Activated CD8-positive, alpha-beta T cell treated with anti-CD3 and anti-CD28 coated beads for 36 hours (primary cell): ENCODE measurements at places on chromosomes 6 and 20. TPM values are rescaled to one million over a fixed set of nuclear protein-coding genes. Genes with fewer than 3 reads are reported as not detected.

DNA sequence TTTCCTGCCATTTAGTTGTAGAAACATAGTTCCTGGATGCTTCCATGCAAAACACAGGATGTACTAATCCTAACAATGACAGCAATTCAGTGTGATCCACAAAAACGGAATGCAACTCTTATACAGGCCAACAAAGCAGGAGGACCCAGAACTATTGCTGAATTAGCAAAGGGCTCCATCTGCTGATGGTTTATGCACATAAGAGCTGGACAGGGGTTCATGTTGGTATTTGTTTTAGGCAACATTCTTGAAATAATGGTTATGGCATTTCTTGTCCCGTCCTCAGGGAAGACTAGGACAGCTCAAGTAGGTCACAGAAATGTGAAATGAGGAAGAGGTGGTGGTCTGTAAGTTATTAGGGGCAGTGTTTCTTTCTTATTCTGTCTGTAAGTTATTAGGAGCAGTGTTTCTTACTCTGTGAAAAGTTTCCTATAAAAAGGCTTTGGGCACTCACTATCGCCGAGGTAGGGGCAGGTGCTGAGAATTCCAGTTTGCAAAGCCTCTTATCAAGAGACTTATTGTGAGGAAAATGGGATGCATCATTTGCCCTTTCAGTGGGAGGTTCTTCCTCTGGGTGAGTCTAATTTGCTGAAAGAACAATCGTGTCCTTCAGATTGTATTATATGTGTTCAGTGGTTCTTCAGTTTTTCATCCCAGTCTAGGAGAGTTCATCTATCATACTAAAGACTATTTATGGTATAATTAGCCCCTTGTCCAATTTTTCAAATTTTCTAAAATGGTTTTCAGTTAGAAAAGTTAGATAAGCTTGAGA, 171.1 kb downstream of the MCHR2 start:
- DNase-seq: peak; percentile 7

GRCh38 chr20:58019850-58020625, 208.4 kb downstream of the ANKRD60 start:
- no peak for DNase-seq

DNA sequence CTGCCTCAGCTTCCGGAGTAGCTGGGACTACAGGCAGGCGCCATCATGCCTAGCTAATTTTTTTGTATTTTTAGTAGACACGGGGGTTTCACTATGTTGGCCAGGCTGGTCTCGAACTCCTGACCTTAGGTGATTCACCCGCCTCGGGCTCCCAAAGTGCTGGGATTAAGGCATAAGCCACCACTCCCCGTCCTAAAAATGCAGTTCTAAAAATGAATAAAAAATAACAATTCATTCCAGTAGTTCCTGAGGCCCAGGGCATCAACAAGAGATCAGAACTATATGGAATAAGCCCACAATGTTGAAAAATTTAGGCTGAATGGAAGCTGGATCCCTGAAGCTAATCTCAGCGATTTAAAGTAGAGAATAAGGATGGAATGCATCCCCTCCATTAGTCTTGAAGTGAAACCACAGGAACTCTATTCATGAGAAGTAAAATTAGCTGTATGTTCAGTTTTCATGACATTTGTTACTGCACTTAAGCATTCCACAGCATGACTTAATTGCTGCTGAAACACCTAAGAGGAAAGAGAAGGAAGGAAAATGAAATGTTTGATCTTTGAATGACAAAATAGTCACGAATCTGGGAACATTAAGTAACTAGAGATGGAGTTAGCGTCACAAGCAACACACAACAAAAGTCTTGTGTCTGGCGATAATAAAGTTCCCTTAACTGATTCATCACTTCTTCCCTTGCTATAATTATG, 80.4 kb upstream of the RIPOR2 start:
- DNase-seq: no peak

- DNase-seq: no peak
These were observed 19.8 kb downstream of the DACT2 start for GRCh38 chr6:168299541-168300511.

DNA sequence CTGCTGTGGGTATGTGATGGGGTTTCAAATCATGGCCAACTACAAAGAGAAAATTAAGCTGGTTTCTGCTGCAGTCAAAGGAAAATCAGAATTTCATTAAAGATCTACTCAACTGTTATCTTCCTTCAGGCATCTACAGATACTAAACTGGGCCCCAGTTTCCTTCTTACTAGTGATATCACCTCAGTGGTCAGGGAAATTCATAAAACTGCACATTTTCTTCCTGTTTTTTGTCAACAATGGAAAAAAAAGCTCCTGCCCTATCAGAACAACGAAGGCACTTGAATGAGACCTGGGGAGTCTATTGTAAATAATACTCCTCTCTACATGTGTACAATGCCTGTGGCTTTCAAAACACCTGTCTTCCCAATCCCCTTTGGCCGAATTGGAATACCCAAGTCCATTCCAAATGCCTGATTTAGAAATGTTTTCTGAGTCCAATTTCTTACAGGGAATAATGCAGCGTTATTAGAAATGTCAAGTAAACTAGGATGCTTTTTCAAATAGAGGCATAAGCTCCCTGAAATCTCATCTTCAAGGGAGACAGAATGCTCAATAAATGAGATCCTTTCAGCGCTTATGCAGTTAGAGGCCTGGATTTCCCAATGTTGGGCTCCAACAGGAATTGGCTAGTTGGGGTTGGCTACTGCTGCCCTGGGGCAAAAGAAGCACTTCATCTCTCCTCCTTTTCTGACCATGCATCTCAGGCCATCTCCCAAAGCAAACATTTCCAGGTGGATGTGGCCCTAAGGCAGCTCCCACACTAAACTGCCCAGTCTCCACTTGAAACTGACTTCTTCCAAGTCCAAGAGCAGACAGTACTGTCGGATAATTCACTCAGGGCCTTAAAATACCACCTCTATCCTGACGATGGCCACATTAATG, 143.3 kb downstream of the NFATC2 start:
- DNase-seq: no peak

The CLPSL1 gene
- total RNA-seq: not detected

DNA sequence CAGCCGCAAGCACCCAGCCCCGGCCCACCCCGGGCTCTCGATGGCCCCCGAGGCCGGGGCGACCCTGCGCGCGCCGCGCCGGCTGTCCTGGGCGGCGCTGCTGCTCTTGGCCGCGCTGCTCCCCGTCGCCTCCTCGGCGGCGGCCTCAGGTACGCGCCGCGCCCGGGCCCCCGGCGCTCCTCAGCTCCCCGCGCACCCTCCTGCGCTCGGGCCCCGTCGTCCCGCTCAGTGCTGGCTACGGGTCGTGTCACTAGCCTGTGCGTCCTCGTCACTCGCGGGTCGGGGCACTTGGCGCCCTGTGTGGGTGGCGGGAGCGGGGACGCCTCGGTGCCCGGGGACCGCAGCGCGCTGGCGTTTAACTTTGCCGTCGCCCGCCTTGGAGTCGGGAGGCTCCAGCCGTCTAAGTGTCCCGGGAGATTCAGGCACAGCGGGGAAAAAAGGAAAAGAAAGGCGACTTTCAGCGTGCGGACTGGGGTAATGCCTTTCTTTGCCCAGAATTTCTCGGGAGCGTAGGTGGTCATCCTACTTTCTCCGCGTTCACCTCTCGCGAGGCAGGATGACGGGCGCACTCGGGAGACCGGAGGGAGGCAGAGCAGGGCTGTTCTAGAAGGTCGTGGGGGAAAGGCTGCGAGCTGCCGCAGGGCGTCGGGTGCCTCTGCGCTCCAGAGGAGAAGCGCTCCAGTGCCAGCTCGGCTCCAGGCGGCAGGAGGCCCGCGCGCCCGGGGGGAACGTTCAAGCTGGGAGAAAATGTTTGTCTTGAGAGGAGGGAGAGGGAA, 545 bp downstream of the FNDC1 start:
- DNase-seq: peak; percentile 56

The VWA7 gene
- 1.6 TPM for total RNA-seq

The EYA4 gene
- not detected for total RNA-seq

- no peak for DNase-seq
These were observed 30.9 kb downstream of the ZFP64 start for GRCh38 chr20:52160621-52161204.

- no peak for DNase-seq
These were observed 25.8 kb downstream of the CBFA2T2 start for GRCh38 chr20:33515569-33516216.

GRCh38 chr6:113649880-113650609, 207.1 kb upstream of the MARCKS start:
- DNase-seq: no peak

DNA sequence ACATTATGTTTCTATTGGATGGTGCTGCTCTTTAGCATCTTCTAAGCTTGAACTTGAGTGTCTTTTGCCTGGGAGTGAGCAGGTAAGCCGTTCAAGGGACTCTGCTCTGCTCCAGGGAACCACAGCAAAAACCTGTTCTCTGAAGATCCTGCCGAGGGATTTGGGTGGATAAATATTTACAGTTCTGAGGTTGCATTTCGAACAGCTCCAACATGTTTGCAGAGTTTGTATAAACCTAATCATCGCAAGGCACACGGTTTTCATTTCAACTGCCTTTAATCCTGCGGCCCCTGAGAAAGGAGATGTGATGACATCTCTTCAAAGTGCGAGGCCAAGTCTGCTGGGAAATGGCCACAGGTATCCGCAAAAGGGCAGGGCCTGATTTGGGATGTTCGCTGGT, 293.4 kb downstream of the TFAP2C start:
- DNase-seq: no peak

The GRM1 gene
- not detected for total RNA-seq

GRCh38 chr6:168118935-168119334, 39.9 kb upstream of the FRMD1 start:
- no peak for DNase-seq

GRCh38 chr6:125597411-125598253, 151.8 kb upstream of the HEY2 start:
- DNase-seq: no peak

- no peak for DNase-seq
These were observed 402.0 kb downstream of the MAFB start for GRCh38 chr20:40286975-40287531.

The COL11A2 gene
- 1.4 TPM for total RNA-seq

DNA sequence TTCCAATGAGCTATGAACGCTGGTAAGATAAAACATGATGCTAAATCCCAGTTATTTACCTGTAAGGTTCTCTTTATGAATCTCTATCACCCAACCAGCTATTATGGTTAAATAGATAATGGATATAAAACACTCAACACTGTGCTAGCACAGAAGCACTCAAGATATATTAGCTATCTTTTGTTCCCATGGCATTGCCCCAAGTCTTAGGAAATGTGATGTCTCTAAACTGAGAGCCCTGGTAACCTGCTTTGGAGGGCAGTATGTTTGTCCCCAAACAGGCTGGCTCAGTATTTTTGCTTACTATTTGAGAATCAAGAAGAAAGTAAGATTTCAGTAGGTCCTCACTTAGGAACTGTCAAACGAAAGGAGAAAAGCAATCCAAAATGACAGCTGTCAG, 90.5 kb downstream of the BTBD9 start:
- no peak for DNase-seq

GRCh38 chr6:18746727-18747126, 359.6 kb downstream of the RNF144B start:
- no peak for DNase-seq

- no peak for DNase-seq
These were observed 154.0 kb upstream of the CITED2 start for GRCh38 chr6:139528471-139528870.

The SLC22A7 gene
- total RNA-seq: not detected

The TNFRSF21 gene
- 2.5 TPM for total RNA-seq

GRCh38 chr6:13635948-13636658, 21.0 kb downstream of the NOL7 start:
- no peak for DNase-seq

DNA sequence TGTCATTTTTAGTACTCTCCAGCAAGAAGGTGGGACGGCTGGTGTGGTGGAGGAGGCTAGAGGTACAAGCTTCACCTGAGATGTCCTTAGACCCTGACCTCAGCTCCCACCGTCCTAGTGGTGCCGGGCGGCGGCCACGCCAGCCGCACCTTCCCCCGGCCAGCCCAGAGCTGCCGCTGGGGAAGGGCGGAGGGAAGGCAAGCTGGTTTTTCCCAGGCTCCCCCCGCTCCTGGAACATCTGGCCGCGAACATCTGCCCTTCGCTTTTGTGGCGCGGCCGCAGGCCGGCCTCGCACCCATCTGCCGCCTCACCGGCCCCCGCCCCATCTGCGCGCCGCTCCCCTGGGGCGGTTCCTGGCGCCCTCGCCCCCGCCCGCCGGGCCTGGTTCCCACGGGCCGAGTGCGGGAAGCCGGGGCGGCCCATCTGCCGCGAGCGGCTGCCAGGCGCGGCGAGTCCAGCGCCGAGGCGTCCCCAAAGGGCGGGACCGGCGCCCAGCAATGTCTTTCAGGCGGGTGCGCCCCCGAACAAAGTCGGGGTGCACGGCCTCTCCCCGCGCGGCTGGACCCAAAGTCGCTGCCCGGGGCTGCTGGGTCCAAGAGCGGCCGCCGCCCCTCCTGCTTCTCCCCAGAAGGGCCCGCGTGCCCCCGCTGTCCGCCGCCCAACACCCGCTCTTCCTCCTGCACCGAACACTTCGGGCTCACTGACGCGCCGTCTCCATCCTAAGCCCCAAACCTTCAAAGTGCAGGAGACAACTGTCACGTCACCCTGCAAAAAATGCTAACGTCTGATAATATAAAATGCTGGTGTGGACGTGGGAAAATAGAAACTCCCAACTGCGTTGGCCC, 17.3 kb upstream of the ID1 start:
- no peak for DNase-seq

The CRIP3 gene
- total RNA-seq: 2.2 TPM

DNA sequence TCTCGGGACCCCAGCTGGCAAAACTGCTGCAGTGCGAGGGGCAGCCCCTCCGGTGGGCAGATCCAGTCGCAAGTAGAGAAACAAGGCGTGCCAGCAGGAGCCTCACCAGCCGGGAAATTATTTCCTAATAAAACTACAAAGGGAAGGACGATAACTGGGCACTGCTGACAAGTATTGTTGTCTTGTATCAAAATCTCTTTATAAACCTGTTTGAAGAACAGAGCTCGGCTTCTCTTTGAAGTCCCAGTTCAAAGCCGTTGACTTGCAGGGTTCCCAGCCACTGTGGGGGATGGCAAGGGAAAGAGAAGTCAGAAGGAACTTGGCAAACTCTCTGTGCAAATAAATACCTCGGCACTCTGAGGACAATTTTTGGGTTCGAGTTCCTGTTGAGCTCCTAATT, 504.5 kb downstream of the CD83 start:
- no peak for DNase-seq

- no peak for DNase-seq
These were observed 1.3 kb downstream of the BTBD3 start for GRCh38 chr20:11918981-11919380.

DNA sequence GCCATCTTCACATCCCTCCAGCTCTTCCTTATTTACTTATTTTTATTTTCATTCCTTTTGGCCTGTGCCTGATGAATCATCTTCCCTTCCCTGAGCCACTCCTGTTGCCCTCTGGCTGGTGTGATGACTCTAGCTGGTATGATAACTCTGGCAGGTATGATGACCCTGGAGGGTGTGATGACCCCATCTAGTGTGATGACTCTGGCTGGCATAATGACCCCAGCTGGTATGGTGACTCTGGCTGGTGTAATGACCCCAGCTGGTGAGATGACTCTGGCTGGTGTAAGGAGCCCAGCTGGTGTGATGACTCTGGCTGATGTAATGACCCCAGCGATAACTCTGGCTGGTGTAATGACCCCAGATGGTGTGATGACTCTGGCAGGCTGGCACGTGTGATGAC, 426.8 kb downstream of the QKI start:
- no peak for DNase-seq

GRCh38 chr6:67667637-67668422, 967.3 kb upstream of the ADGRB3 start:
- DNase-seq: no peak
